Effector memory CD8-positive, alpha-beta T cell (primary cell): ENCODE measurements at places on chromosomes 5 and 9.

GRCh38 chr5:132493241-132493640, 2.7 kb upstream of the IRF1 start:
- no peak for DNase-seq

DNA sequence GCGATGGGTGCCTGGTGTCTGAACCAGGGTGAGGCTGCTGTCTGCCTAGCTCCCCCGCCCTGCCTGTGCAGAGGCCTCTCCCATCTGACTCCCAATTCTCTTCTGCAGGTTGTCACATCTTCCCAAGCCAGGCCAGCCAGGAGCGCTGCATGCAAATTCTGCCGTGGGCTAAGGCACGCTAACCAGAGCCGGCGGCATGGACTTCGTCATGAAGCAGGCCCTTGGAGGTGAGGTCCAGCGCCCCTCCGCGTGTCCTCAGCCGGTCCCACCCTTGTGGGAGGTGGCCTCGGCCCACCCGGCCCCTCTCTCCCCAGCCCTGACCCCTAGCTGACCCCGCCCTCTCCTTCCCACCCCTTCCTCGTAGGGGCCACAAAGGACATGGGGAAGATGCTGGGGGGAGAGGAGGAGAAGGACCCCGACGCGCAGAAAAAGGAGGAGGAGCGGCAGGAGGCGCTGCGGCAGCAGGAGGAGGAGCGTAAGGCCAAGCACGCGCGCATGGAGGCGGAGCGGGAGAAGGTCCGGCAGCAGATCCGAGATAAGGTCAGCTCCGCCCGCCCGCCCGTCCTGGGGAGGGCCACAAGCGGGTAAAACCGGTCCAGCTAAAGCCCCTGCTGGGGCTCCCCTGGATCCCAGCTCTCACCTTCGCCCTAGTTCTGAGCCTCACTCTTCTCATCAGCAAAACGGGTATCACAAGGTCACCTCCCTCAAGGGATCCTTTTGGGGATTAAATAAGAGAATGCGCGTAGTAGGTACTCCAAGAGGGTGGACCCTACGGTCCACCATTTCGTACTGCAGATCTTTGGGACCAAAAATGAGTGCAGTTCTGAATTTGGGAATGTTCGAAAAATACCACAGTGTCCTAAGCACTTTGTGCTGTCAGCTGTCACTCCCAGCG, 7.4 kb downstream of the CPLX2 start:
- DNase-seq: no peak

GRCh38 chr5:68771732-68772131, 322.1 kb upstream of the SLC30A5 start:
- DNase-seq: no peak

DNA sequence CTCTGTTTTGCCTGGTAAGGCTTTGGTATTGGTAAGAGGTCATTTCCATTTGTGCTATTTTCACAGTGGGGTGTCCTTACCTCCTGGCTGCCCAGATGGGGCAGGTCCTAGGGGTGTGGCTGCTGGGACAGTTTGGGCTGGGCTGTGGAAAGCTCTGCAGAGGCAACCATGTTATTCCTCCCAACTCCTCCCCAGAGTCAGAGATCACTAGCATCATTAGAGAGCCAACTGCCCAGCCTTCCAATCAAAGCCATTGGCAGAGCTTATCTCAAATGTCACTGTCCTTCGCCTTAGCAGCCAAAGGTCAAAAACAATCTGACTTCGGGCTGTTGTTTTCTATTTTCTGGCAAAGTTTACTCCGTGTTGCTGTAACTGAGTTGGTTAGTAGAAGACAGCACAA, 33.6 kb upstream of the HRH2 start:
- no peak for DNase-seq

- DNase-seq: no peak
Measured at GRCh38 chr9:113957821-113958341, 81.8 kb downstream of the ZNF618 start.

DNA sequence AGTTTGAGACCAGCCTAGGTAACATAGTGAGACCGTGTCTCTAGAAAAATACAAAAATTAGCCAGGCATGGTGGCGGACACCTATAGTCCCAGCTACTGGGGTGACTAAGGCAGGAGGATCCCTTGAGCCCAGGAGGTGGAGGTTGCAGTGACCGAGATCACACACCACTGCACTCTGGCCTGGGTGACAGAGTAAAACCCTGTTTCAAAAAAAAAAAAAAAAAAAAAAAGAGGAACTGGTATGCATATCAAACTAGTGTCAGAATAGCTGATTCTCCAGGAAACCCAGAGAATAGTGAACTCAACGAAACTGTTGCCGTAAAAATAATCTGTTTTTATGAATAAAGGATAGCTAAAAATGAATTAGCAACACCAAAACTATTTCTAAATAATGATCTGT, 126.6 kb upstream of the BASP1 start:
- DNase-seq: no peak
